ENCODE measurements at places on chromosomes 2 and 18. TPM values are rescaled to one million over a fixed set of nuclear protein-coding genes. Genes with fewer than 3 reads are reported as not detected.

GRCh38 chr2:10720947-10721395 lies 459 bp upstream of the ATP6V1C2 start:
- DNase-seq, result no peak

GRCh38 chr2:30112561-30112960 lies 34.2 kb upstream of the YPEL5 start:
- DNase-seq, result peak; percentile 18

GRCh38 chr18:33959609-33960008 lies 265.1 kb downstream of the NOL4 start:
- no peak for DNase-seq

- no peak for DNase-seq
Observed at GRCh38 chr2:127426501-127427354, 8.5 kb downstream of the PROC start.

DNA sequence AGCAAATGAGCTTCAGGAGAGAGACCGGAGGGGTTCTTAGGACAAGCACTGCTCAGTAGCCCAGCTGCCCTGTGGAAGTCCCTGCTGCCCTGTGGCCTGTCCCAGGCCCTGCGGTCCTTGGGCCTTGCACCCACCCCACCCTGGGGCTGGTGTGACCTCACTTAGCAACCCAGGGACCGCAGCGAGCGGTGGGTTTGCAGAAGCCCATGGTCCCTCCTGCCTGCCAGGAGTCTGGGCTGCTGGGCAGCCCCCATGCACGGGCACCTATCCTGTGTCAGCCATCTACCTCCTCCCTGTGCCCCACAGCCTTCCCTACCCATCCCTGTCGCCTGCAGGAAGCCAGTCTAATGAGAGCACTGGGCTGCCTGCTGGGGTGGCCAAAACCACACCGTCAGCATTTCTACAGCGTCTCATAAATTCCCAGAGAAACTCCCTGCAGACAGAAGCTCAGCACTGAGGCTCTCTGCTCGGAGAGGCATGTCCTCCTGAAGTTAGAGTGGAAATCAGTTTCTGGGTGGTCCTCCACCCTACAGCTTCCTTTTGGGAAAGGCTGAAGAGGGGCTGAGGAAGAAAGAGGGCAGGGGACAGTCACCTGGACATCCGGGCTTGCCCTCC lies 231.1 kb upstream of the HS6ST1 start:
- DNase-seq, result no peak

DNA sequence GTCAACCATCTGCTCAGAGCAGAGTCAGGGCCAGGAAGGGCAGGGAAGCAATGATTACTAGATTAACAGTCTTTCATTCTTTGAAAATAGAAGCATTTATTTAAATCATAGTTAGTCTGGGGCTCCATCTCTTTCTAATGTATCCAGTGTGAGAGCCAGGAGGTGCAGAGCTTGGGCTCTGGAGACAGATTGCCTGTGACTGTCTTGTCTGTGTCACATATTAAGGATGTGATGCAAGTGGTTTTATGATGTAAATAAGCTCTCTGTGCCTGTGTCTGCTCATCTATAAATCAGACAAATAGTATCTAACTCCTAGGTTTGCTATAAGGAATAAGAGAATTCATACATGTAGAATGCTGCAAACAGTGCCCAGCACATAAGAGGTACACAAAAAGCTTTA lies 104.9 kb upstream of the TANK start:
- DNase-seq, result no peak

DNA sequence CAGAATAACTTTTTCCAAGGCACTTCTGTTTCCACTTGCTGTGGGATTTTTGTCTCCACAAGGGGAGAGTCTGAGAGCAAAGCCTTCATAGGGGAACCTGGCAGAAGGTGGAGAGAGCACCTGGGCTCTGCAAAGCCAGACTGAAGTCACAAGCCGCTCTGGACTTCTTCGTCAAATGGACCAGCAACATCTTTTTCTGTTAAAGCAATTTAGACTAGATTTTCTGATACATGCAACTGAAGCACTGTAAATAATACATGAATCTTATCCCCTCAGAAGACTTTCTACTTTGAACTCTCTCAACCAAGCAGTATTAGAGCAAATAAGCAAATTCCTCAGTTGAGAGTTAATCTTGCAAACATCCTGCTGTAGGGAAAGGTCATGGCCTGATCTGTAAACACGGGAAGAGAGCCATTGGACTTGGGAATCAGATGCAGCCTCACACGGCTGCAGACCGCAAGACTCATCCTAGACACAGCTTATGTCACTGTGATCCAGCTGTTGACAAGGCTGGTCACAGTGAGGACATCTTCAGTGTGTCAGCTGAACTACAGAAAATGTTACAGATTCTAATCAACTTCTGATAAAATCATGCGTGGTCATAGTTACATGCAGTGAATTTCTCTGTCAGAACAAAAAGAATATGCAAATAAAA lies 3.2 kb downstream of the SH3YL1 start:
- DNase-seq, result no peak

- no peak for DNase-seq
Observed at GRCh38 chr2:174328961-174329715, 5.6 kb upstream of the SP9 start.

- DNase-seq, result no peak
Observed at GRCh38 chr2:238461916-238462315, 35.2 kb downstream of the ASB1 start.

DNA sequence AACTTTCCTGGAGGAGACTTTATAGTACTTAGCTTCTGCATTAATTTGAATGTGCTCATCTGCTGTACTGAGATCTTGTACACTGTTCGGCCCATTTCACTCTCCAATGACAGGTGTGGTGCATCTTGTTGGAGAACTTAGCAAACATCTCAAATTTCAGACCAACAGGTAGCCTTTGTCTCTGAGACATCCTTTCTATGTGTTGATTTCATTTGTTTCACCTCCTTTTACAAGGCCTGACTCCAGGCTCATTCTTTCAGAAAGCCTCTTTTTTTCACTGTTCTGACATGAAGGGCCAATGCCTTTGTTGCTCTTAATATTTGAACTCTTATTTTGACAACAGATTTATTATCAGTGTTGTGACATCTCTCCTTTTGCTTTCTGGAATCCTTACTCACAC lies 271.8 kb upstream of the FANCL start:
- DNase-seq, result no peak

DNA sequence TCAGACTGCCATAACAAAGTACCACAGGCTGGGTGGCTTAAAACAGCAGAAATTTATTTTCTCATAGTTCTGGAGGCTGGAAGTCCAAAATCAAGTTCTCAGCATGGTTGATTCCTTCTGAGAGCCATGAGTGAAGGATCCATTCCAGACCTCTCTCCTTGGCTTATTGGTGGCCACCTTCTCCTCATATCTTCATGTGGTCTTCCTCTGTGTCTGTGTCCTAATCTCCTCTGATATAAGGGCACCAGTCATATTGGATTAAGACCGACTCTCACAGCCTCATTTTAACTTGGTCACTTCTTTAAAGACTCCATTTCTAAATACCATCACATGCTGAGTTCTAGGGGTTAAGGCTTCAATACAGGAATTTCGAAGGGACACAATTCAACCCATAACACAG lies 65.1 kb downstream of the CFAP221 start:
- no peak for DNase-seq

- DNase-seq, result peak; percentile 86
Observed at GRCh38 chr2:219277703-219278654, 1.2 kb upstream of the DNAJB2 start.

- DNase-seq, result no peak
Observed at GRCh38 chr2:211228559-211228958, 672.2 kb downstream of the CPS1 start.

GRCh38 chr18:54647176-54647575 lies 56.1 kb downstream of the DYNAP start:
- peak; percentile 5 for DNase-seq

- no peak for DNase-seq
Observed at GRCh38 chr2:190488516-190489233, 45.8 kb downstream of the NEMP2 start.

- DNase-seq, result peak; percentile 40
Observed at GRCh38 chr18:59604877-59605276, 92.3 kb downstream of the CCBE1 start.

GRCh38 chr2:212974692-212975091 lies 176.7 kb downstream of the IKZF2 start:
- peak; percentile 33 for DNase-seq

DNA sequence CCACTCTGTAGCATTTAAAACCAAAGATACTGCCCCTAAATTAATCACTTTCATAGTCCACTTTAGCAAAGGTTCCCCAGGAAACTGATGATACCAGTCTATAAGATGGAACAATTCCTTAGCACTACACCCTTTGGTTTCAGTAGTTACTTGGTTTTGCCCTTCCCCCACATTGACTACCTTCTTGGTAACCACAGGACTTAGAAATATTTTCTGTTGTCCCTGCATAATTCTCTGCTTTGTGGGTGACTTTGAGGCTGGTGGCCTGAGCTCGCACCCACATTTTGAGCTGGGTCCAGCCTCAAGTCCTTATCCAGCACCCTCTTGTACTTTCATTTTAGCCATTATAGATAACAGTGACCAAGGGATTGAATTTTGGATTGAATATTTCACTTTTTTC lies 23.1 kb downstream of the ELP2 start:
- DNase-seq, result peak; percentile 71

DNA sequence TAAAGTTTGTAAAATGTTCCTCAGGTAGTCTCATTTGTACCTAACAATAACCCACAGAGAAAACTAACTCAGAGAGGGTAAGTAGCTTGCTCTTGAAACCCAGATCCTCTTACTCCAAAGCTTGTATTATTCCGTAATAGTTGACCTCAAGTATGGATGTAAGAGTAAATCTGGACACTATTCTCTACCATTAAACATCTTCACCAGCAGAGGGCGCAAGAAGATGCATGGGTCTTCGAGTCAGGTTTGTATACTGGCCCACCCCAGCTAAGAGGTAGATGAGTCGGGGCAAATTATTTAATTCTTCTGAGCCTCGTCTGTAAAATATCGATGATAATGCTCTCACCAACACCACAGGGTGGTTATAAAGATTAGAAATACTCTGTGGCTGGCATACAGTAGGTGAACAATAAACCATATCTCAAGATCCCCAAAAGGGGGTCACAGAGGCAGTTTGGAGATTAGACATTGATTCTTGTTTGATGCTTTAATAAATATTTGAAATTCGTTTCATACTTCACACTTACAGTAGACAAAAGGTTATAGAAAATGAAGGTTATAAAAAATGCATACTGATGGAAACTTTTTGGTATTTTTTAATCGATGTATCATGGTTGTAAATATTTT lies 3.5 kb upstream of the CABLES1 start:
- DNase-seq, result peak; percentile 90

- no peak for DNase-seq
Observed at GRCh38 chr2:51297488-51297887, 265.6 kb upstream of the NRXN1 start.

The ABCG8 gene
- total RNA-seq, result not detected

The CYP26B1 gene
- 0.19 TPM for total RNA-seq

The IL1RN gene
- not detected for total RNA-seq

The CAPG gene
- total RNA-seq, result 53.7 TPM

The RNF125 gene
- 2.9 TPM for total RNA-seq

The NEURL3 gene
- not detected for total RNA-seq

The RGPD4 gene
- total RNA-seq, result not detected

The ANO7 gene
- not detected for total RNA-seq

The LYG1 gene
- not detected for total RNA-seq

Measured in myocyte (in vitro differentiated cells).